ENCODE measurements at places on chromosomes 6 and 20. TPM values are rescaled to one million over a fixed set of nuclear protein-coding genes. Genes with fewer than 3 reads are reported as not detected.

DNA sequence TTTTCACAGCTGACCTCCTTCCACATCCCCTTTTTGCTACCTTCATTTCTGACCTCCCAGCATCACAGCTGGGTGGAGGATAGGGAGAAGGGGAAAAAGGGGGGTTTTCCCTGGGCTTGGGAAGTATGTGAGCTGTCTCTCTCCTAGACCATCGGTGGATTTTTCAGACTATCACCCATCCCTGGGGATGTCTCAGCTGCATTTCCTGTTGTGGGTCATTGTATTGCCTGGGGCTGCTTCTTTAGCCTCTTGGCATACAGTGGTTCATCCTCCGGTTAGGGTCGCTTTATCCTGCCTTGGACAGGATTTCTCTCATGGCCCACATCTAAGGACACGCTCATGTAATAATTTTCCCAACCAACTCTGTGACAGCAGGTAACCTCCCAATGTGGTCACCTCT lies 142.5 kb upstream of the ARG1 start:
- no peak for DNase-seq

GRCh38 chr6:3529232-3529631 lies 72.4 kb upstream of the SLC22A23 start:
- no peak for DNase-seq

GRCh38 chr6:111417181-111417585 lies 65.8 kb downstream of the REV3L start:
- no peak for DNase-seq

- DNase-seq, result no peak
Measured at GRCh38 chr6:123117145-123117908, 121.3 kb downstream of the CLVS2 start.

DNA sequence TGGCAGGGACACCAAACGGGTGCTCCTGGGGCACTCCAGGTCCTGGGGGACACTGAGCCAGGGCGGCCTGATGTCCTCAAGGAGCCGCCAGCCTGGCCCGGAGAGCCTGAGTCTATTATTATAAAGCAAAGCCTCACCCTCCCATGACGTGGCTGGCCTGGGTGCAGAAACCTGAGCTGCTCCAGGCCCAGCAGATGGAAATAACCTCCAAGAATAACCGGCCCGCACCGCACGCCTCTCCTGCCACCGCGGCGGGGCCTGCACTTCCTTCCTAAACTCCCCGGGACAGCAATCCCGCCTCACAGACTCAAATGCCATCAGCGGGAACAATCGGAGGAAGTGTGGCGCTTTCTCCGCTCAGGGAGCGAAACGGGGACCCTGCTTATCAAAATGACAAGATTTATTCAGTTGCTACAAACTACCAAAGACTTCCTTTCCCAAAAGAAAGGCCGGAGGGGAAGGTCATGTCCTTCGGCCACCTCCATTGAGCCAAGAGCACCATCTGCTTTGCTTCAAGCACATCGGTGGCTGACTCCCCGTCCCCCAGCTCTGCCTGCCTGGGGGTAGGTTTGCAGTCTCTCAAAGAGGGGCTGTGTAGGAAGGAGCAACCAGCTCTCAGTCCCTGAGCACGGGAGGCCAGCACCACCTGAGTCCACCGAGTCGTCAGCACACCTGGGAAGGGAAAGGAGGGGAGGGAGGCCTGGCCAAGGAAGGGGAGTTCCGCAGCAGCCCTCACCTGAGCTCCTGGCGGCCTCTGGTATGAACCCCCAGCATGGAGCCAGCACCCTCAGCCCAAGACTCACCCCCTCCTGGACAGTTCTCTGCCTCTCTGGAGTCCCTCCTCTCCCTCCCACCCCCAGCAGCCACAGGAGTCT lies 78.6 kb upstream of the QKI start:
- DNase-seq, result no peak

DNA sequence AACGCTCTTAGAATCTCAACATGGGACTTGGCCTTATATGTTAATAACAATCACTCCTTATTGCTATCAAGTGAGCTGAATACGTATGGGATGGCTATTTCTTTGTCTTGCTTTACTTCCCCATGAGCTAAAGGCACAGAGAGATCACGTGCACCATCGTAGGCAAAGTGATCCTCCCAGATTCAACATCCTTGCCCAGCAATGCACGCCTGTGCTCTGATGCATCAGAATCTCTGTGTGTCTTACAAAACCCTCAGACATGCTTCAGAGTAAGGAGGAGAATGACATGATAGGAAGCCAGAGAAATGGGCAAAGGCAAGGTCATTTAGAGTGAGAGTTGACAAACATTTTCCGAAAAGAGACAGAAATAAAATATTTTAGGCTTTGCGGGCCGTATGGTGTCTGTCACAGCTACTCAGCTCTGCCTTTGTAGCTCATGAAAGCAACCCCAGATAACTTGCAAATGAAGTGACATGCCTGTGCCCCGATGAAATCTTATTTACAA lies 277.6 kb upstream of the CDH4 start:
- DNase-seq, result no peak

GRCh38 chr6:40753675-40754448 lies 166.7 kb upstream of the LRFN2 start:
- DNase-seq, result no peak

GRCh38 chr20:38842558-38842981 lies 37.1 kb downstream of the PPP1R16B start:
- no peak for DNase-seq

DNA sequence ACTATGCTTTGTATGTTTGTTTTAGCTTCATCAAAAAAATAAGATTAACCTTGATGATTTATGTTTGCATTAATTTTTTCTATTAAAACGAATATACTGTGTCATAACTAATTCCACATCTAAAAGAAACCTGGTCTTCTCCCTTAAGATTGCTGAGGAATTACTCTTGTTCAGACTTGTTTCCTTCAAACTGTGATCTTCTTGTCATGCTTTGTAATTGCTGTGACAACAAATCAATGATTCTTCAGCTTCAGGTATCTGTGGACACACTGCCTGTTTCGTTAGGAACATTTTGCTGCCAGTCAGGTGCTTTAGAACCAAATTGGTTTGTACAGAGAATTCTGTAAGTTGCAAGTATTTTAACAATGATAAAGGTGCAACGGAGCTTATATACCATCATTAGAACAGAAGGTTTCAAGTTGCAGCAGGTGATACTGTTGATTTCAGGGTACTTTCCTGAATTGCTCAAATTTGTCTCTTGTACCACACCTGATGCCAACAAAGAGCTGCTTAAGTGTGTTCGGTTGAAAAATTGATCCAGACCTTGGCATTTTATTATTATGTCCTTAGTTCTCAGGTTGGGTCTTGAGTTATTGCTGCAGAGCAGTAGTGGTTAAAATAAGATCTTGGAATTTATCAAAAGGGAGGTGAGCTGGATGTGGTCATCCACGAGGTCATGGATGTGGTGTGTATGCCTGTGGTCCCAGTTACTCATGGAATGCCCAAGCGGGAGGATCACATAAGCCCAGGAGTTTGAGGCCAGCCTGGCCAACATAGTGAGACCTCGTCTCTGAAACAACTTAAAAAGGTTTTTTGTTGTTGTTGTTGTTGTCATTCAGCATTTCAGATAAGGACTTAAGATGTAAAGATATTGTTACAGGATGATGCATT lies 19.5 kb downstream of the SYTL3 start:
- no peak for DNase-seq

DNA sequence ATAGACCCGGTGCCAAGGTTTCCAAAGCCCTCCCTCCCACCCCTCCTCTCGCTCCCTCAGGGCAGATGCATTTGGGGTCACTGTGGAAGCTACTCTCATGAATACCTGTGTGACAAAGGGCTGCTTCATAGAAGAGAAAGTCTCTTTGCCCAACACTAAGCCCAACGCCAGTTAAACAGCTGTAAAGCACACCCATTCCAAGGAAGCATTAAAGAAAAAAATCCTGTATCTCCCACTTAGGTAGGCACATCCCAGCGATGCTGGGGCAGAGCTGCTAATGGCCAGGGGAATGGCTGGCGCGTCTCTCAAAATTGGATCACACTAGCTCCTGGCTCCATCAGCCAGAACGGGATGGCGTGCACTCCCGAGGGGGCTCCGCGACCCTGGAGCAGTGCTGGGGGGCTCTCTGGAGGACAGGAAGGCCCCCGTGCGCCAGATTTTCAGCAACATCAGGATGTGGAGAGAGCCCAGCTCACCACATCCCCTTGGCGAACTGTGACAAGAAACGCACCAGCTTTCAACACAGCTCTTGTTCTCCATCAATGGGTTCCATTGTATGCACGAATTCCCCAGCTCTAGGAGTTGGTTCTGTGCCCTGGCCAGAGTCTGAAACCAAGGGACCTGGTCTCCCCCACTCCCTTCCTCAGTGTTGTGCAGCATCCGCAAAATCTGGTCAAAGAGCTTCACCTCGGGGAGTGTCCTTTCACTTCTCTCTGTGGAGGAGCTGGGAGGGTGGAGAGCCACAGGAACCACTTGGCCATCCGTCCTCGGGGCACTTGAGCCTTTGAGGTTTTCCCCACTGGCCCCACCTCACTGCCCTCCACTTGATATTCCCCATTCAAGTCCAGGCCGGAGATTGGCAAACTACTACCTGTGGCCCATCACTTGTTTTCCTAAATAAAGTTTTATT lies 74.1 kb downstream of the TFAP2C start:
- DNase-seq, result no peak

GRCh38 chr6:166738386-166739116 lies 111.5 kb upstream of the RPS6KA2 start:
- DNase-seq, result no peak

DNA sequence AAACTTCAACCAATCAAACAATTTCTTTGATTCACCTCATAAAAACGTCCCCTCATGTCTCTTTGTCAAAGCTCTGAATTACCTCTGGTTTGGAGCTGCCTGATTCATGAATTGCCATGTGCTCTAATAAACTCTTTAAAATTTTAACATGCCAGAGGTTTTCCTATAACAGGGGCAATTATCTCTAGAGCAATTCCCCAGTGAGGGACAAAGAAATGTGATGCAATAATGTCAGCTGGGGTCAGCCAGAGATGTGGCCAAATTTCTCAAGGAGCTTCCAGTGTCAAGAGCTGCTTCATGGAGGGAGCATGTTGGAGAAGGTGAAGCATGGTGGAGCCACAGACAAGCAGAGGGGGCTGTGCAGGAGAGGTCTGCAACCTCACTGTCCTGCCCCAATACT lies 38.7 kb upstream of the RFPL4B start:
- DNase-seq, result no peak

DNA sequence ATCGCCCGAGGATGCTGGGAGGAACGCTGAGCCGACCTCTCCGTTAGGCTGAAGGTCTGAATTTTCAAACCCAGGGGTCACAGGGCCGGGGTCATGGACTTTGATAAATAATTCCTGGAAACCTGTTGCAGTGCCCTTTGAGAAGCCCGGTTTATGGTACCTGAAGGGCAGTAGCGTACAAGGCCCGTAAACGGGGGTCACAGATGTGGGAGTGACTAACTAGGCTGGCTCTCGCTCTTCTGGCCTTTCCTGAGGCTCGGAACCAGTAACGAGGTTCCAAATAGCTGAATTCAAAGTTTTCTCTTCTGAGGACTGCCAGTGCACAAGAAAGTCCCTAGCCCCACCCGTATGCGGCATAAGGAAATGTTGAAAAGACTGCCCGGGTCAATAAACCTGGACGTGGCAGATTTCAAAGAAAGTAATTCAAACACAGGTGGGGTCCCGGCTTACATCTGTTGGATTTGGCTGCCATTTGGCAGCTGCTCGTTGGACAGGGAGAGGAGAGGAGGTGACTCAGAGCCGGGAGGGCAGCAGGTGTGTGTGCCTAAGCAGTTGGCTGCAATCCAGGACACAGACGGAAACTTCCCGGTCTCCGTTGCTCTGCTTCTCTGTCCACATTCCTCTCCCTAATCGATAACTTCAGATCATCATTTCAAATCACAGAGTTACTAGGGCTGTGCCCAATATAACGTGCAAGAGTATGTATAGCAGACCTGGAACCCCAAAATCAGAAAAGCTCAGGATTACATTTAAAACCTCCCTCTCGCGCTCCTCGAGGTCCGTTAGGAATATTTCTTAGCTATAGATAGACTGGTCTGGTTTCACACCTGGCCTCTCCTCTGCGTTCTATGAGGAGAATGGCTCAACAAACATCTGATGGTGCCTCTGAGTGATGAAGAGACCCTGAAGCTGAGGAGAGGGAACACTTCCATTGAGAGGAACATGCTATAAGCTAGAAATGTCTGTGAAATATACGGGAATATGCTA lies 765 bp upstream of the GMDS start:
- peak; percentile 97 for DNase-seq

DNA sequence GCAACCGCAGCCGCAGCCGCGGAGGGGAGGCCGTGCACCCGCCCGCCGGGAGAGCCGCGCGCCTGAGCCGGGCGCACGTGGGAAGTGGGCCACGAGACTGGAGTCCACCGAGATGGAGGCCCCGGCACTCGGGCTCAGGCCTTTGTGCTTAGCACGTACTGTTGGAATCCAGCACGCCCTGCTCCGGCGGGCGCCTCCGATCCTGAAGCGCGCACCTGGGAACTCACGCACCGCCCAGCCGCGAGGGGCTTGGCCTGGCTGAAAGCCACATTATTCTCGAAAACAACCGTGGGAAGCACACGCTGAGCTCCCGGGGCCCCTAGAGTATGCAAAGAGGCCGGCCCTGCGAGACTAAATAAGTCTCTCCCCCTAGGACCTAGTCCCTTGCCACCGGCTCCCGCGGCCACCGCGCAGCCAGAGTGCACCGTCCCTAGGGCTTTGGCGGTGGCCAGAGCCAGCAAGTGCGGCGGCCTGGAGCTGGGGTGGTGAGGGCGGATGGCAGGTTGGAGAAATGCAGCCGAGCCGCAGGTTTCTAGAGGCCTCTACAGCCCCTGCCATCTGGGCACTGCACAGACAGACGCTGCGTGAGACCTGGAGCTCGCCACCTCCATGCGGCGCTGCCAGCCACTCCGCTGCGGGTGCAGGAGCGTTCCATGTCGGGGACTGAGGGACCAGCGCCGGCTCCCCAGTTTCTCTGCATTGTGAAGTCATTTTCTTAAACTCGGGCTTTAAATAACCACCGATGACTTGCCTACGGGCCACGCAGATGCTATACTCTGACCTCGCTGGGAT lies 42.0 kb upstream of the LY86 start:
- DNase-seq, result no peak

DNA sequence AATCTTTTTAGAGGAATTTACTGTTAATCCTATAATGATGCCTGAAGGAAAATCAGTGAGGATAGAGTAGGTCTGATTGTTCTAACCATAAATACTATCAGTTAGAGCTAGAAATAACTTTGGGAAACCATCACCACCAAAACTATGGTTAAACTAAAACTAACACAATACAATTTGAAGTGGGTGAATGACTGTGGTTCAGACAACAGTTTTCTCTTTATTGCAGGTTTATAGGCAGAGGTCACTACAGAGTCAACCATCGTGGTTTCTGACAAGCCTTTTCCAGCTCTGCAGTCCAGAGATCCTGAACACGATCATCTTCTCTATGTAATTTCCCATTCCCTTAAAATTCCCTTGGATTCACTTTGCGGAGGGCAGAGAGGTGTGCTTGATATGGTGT lies 134.3 kb downstream of the IBTK start:
- no peak for DNase-seq

KDM1B gene
- total RNA-seq, result 19.7 TPM

TMC2 gene
- total RNA-seq, result not detected

ERVFRD-1 gene
- not detected for total RNA-seq

APOBEC2 gene
- total RNA-seq, result not detected

SLC52A3 gene
- 33.7 TPM for total RNA-seq

ENPP3 gene
- not detected for total RNA-seq

PRKN gene
- 3.4 TPM for total RNA-seq

HLA-DOA gene
- 0.03 TPM for total RNA-seq
